ENCODE measurements at places on chromosomes 13 and 19.

DNA sequence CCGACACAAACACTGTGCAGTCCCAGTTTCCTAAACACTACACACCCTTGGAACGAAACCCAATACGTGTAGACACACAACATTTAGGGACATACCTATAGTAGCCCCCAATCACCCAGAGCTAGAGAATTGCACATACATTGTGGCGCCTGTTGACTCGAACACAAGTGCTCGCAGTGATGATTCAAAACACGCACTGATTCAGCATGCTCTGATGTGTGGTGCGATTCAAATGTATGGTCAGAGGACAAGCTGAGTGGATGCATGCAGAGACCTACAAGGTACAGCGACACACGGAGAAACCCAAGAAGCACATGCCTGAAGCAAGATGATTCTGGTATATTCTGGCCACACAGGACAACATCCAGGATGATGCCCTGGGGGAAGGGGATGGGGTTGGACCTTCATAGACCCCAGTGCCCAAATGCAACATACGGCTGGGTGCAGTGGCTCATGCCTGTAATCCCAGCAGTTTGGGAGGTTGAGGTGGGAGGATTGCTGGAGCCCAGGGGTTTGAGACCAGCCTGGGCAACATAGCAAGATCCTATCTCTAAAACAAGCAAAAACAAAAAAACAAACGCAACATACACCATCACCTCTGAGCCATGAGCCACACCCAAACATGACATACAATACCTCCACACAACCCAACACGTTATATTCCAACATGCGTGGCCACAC is 997 bp upstream of the KCNN4 start:
- no peak for DNase-seq

- no peak for DNase-seq
Measured at GRCh38 chr19:50759886-50760285, 10.4 kb upstream of the GPR32 start.

GRCh38 chr13:37869756-37870488 is at the start of gene TRPC4:
Gene TRPC4, minus strand, starts transcription at chr13:37869772. Its CDS starts 86,439 bp downstream, at chr13:37783333.
- peak; percentile 20 for DNase-seq

GRCh38 chr13:98496966-98497365 is 79.9 kb downstream of the STK24 start:
- DNase-seq = no peak

DNA sequence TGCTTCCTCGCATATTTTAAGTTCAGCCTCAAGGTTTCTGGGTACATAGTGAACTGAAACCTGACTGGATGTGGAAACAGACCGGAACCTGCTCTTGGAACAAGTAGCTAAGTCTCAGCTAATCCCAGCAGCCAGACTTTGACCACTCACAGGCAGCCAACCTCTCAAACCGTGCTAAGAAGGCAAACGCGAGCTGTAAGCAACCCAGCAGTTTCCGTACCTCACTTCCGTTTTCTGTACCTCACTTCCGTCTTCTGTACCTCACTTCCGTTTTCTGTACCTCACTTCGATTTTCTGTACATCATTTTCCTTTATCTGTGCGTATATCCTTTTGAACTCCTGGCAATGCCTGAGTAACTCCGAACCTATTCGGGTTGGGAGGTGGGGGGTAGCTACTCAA is 96.8 kb downstream of the SUCLA2 start:
- DNase-seq = no peak

DNA sequence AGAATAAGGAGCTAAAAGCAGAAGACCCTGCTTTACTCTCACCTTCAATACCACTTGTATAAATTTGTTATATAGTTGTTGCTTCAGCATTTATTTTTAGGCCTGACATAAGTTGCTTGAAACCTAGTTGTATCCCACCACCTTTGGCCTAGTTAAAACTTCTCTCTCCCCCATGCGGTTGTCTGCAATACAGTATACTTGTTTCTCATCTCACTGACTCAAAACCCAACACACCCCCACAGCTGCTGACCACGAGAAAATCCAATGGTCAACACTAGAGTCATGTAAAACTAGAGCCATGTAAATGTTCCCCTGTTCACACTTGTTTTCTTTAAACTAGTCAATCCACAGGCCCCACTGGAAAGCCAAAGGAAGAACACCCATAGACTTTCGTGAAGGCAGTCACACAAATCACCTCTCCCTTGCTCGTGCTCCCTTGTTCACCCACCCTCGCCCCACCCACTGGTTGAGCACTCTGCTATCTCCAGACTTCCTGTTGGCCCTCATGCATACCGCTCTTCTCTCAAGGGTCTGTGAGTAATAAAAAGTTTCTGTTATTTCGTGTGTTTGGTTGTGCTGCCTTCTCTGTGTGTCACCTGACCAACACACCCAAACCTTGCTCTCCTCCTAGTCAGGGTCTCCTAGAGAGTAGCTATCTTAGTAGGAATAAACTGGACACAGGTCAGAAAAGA is 12.9 kb upstream of the CCDC169 start:
- no peak for DNase-seq

GRCh38 chr13:111265701-111266035 is 54.8 kb upstream of the TEX29 start:
- no peak for DNase-seq

DNA sequence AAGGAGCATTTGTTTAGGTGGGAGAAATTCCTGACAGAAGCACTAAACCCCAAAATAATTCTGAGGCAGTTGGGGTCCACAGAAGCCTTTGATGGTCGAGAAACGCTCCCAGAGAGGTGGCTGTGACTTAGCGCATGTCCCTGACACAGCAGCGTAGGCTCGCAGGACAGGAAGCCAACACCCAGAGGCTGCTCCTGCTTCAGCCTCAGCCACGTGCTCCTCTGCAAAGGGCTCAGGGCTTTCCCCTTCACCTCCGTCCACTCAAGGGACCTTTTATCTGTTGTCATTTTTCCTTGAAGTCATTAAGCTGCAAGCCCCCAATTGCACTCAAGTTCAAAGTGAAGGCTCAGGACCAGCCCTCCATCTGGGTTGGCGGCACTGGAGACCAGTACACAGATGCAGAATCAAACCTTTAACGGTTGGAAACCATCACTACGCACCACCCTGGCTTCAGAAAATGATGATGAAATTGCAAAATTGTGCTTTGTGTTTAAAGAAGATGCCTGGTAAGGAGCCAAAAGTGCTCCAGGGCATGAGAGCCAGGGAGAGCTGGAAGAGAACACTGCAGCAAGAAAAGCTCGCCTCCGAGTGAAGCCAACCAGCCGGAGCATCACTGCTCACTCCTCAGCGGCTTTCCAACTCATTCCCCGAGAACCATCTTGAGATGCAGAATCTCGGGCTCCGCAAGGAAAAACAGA is 219.6 kb downstream of the RAP2A start:
- peak; percentile 16 for DNase-seq

Measured in AG09319 (cell line).